ENCODE measurements at places on chromosomes 6 and 20.

GRCh38 chr6:364609-365540, 26.7 kb upstream of the IRF4 start:
- DNase-seq = no peak

DNA sequence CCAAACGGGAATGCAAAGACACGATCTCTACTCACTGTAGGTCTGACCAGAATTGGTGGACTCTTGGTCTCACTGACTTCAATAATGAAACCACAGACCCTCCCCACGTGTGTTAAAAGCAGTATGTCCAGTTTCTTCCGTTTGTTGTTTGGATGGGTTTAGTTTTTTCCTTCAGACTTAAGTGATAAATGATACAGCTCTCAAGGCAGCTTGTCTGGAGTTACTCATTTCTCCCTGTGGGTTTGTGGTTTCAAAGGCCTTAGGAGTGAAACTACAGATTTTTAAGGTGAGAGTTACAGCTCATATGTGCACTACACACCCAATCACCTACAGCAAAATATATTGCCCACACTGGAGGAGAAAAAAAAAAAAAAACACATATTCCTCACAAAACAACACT, 86.7 kb upstream of the STMND1 start:
- no peak for DNase-seq

DNA sequence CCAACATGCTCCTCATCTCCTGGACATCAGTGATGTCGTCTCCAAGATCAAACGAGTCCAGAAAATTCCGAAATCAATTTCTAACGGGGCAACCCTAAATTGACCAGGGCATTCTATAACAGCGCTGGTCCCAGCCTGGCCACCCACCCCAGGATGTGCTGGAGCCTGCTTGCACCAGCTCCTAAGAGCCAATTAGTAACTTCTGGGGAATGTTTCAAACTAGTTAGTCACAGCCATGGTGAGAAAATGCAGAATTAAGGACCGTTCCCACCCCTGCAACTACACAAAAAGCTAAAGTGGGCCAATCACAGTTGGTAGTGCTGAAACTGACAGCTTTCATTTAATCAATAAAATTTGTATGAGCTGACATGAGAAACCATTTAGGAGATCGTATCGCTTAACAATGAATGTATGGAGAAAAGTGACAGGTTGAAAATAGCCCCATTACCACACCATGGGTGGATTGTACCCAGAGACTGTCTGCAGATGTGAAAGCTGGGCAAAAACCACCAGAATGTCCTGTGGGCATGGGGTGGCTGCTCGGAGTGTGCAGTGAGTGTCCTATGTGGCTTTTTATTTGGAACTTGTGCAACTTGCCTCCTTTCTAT, 165.7 kb upstream of the AFDN start:
- no peak for DNase-seq

DNA sequence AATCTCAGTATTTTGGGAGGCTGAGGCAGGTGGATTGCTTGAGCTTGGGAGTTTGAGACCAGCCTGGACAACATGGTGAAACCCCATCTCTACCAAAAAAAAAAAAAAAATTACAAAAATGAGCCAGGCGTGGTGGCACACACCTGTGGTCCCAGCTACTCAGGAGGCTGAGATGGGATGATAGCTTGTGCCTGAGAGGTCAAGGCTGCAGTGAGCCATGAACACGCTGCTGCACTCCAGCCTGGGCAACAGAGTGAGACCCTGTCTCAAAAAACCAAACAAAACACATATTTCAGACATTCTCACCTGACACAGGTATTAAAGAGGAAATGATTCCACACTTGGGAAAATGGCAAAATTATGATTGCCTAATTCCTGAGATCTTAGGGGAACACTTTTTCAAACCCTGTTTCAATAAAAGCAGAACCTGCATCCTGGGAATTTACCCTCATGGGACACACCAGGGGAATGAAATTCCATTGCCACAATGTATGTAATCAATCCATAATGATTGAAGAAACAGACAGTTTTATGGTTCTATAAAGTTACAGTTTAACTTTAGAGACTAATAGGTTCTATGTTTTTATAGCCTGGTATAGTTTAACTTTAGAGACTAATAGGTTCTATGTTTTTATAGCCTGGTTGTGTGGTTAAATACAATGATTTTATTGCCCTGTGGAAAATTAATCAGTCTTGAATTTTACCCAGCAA, 29.6 kb upstream of the DNAAF9 start:
- DNase-seq = peak; percentile 3

- no peak for DNase-seq
Observed at GRCh38 chr6:36920049-36920448, 34.3 kb downstream of the C6orf89 start.

Measured in HAP-1 (cell line).